Mesendoderm (in vitro differentiated cells): ENCODE measurements at places on chromosomes 1 and 21.
A peak's percentile ranks its signal among the peaks of the same experiment; 100 is the strongest.

DNA sequence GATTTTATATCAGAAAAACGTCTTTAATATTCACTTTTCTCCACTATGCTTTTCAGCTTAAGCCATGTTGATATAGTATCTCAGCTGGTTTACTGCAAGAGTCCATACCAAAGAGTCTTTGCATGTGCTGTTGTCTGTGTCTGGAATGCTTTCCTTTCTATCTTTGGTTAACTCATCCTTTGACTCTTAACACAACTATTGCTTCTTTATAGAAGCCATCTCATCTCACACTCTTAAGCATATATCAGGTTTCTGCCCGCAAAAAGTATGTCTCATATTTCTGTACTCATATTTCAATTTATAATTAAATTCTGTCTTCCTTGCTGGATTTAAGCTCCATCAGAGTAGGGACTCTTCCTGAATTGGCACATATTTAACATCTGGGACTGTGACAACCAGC lies 220.9 kb upstream of the KCNK2 start:
- H3K4me1 ChIP-seq, result no peaks in the 10 kb centered on the region
- H3K27ac ChIP-seq, result no peak overlapping the region
- DNase-seq, result no peak
- no peaks in the 10 kb centered on the region for H3K36me3 ChIP-seq

DNA sequence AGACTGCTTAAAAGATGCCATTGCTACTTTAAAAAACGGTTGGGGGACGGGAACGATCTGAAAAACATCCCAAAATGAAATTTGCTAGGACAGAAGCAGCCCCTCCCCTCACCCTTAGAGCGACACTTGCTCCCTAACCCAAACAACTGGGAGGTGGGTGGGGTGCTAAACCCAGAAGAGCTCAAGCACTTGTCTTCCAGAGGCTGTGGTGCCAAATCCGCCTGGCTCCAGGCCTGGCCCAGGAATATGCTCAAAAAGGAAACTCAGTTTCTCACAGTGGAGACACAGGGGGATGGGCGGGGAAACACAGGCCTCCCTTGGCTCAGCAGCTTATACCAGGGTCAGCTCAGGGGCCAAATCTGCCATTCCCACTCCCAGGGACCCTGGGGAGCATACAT lies 644 bp upstream of the PBXIP1 start:
- no peaks in the 10 kb centered on the region for H3K36me3 ChIP-seq
- peak overlapping the region; percentile 56 for H3K4me3 ChIP-seq
- H3K27ac ChIP-seq, result peak overlapping the region; percentile 62
- peak; percentile 40 for DNase-seq
- peaks cover 11% of the 10 kb centered on the region for H3K4me1 ChIP-seq

DNA sequence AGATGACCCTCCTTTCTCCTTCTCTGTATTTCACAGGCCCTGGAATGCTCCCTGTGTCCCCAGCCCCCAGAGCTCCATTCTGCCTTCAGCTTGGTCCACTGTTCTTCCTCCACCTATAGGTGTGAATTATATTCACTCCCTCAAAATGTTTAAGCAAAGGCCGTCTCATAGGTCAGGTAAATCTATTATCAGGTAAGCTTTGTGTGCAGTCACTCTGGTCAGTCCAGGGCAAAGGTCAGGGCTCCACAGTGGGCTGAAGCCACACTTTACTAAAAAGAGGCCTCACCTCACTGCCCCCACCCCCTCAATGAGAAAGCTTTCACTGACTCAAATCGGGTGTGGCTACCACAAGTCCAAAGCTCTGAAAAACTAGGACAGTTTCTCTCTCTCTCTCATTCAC lies 65.9 kb downstream of the DNTTIP2 start:
- H3K4me1 ChIP-seq, result peaks cover 23% of the 10 kb centered on the region
- H3K4me3 ChIP-seq, result no peak overlapping the region
- H3K27ac ChIP-seq, result no peak overlapping the region
- DNase-seq, result peak; percentile 34
- H3K36me3 ChIP-seq, result no peaks in the 10 kb centered on the region

GRCh38 chr21:45225041-45225740 lies 62.5 kb downstream of the POFUT2 start:
- no peak for DNase-seq
- no peaks in the 10 kb centered on the region for H3K4me1 ChIP-seq
- no peak overlapping the region for H3K27ac ChIP-seq

- no peaks in the 10 kb centered on the region for H3K36me3 ChIP-seq
- H3K27me3 ChIP-seq, result no peaks in the 10 kb centered on the region
- H3K27ac ChIP-seq, result no peak overlapping the region
- peak; percentile 88 for DNase-seq
- H3K4me3 ChIP-seq, result no peak overlapping the region
- peaks cover 2% of the 10 kb centered on the region for H3K4me1 ChIP-seq
Observed at GRCh38 chr1:59057211-59057694, 239.6 kb upstream of the FGGY start.

- peaks cover 5% of the 10 kb centered on the region for H3K4me1 ChIP-seq
- peak overlapping the region; percentile 84 for H3K4me3 ChIP-seq
- no peak for DNase-seq
- no peaks in the 10 kb centered on the region for H3K27me3 ChIP-seq
- H3K27ac ChIP-seq, result no peak overlapping the region
Observed at GRCh38 chr1:233615571-233615970, 1.7 kb downstream of the KCNK1 start.

DNA sequence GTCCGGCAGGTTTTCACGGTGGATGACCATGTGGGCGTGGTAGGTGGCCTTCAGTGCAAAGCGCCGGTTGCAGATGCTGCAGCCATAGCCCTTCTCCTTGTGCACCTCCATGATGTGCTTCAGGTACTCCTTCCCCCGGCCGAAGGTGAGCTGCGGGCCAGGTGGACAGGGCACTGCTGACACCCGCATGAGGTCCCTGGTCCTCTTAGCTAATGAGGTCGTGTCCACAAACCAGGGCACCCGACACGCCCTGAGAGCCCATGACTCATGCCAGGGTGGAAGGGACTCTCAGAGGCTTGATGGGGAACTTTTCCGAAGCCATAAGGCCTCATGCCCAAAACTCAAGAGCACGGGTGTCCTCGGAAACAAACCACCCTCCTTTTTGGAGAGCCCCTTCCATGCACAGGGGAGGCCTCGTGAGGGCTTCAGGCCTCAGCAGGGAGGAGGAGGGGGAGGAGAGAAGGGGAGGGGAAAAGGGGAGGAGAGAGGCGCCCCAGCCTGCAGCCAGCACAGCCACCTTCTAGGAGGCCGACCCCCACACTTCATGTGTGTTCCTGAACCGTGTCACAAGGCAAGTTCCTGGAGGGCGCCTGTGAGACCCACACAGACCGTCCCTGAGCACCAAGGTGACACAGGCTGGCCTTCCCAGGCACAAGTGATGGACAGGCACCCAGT lies 54.4 kb upstream of the RIPK4 start:
- DNase-seq, result no peak
- no peak overlapping the region for H3K27ac ChIP-seq
- no peaks in the 10 kb centered on the region for H3K36me3 ChIP-seq
- H3K27me3 ChIP-seq, result no peaks in the 10 kb centered on the region
- H3K4me1 ChIP-seq, result no peaks in the 10 kb centered on the region

DNA sequence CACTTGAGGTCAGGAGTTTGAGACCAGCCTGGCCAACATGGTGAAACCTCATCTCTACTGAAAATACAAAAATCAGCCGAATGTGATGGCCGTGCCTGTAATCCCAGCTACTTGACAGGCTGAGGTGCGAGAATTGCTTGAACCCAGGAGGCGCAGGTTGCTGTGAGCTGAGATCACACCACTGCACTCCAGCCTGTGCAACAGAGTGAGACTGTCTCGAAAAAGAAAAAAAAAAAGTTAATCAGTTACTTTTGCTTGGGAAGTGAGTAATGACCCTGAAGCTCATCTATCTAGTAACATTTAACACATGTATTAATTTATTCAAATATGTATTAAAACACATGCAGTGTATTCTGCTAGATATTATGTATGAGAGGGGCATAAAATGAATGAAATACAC lies 49.4 kb downstream of the ZNF326 start:
- no peaks in the 10 kb centered on the region for H3K4me1 ChIP-seq
- no peak overlapping the region for H3K27ac ChIP-seq
- H3K4me3 ChIP-seq, result no peak overlapping the region
- DNase-seq, result no peak
- no peaks in the 10 kb centered on the region for H3K27me3 ChIP-seq
- no peaks in the 10 kb centered on the region for H3K36me3 ChIP-seq

GRCh38 chr1:33667386-33668282 lies 195.2 kb downstream of the ZSCAN20 start:
- DNase-seq, result no peak
- H3K4me1 ChIP-seq, result no peaks in the 10 kb centered on the region
- no peak overlapping the region for H3K27ac ChIP-seq
- no peak overlapping the region for H3K4me3 ChIP-seq

- H3K4me1 ChIP-seq, result no peaks in the 10 kb centered on the region
- H3K27ac ChIP-seq, result no peak overlapping the region
- no peaks in the 10 kb centered on the region for H3K36me3 ChIP-seq
- peak overlapping the region; percentile 59 for H3K4me3 ChIP-seq
Observed at GRCh38 chr1:113928187-113928930, 765 bp upstream of the HIPK1 start.

DNA sequence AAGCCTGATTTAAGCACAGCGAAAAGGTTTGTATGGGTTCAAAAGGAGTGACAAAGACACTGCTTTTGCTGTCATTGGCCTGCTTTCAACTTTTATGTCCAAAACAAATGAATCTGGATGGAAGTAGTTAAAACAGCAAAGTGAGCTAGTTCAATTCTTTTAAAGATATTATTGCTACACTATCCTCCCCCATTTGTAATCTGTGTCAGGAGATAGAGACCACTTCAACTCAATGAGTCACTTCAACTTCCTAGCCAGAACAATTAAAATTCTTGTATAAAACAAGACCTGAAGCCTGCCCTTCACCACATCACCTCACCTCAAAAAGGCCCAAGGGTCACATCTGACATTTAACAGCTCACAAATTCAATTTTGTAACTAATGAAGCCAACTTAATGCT lies 364.1 kb upstream of the LYPLAL1 start:
- no peak overlapping the region for H3K27ac ChIP-seq
- H3K4me1 ChIP-seq, result no peaks in the 10 kb centered on the region
- no peak overlapping the region for H3K4me3 ChIP-seq

DNA sequence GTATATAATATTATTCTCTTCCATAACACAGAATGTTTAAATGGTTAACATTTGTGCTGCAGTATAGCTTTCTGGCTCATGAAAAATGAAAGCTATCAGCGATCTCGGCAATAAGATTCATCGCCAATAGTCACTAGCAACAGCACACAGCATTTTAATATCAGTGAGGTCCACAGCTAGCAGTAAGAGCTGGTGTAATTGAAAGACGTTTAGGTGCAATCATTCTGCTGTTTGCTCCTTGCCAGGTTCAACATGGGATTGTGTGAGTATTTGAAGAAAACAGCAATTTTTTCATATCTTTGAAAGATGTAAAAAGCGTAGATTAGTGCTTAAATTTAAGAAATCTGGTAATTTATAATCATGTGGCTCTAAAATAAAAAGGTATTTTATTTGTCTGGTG lies 20.1 kb downstream of the PRKACB start:
- no peaks in the 10 kb centered on the region for H3K36me3 ChIP-seq
- H3K4me3 ChIP-seq, result no peak overlapping the region
- H3K4me1 ChIP-seq, result no peaks in the 10 kb centered on the region
- no peak for DNase-seq
- no peaks in the 10 kb centered on the region for H3K27me3 ChIP-seq
- no peak overlapping the region for H3K27ac ChIP-seq

DNA sequence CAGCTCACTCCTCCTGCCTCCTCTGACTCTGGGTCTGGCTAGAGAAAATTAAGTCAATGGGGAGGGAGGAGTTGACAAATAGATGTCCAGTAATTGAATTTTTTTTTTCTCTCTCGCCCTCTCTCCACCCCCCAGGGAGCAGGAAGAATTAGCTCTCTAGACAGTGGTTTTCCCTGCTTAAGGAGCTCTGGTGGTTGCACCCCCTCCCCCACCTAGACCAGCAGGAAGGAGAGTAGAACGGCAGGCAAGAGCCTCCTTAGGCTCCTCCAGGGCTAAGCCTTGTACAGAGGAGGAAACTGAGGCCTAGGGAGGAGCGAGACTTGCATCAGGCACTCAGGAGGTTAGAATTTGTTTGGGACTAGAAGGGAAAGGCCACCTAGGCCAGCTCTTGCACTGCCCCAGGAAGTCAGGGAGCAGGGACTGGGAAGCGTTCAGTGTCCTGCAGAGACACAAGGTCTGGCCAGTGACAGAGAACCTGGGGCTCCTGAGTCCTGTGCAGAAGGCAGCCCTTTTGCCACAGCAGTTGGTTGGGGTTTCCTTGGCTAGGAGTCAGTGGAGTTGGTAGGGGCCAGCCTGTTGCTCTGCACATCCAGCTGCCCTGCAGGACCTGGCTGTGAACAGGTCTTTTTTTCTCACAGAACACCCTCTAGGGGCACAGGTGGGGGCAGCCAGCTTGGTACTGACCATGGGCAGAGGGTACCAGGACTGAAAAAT lies 49.5 kb upstream of the ACOT11 start:
- H3K36me3 ChIP-seq, result no peaks in the 10 kb centered on the region
- DNase-seq, result peak; percentile 64
- H3K4me3 ChIP-seq, result no peak overlapping the region
- peaks cover 16% of the 10 kb centered on the region for H3K4me1 ChIP-seq

DNA sequence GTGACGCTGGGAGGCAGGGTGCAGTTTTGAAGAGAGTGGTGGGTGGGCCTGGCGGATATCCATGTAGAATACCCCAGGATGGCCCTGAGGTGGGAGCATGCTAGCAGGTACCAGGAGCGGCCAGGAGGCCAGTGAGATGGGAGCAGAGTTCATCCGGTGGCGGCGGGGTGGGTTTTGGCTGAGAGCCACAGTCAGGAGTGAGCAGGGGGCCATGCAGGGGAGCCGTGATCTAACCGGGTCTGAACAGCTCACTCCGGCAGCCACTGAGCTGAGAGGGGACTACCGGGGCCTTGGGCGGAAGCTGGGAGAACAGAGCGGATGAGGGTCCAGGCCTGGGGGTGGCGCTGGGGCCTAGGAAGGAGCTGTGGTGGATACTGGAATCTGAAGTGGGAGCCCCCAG lies 47.6 kb upstream of the LRP8 start:
- no peak overlapping the region for H3K27ac ChIP-seq
- H3K36me3 ChIP-seq, result no peaks in the 10 kb centered on the region
- H3K4me1 ChIP-seq, result peaks cover 16% of the 10 kb centered on the region
- H3K4me3 ChIP-seq, result no peak overlapping the region
- no peak for DNase-seq
- no peaks in the 10 kb centered on the region for H3K27me3 ChIP-seq

DNA sequence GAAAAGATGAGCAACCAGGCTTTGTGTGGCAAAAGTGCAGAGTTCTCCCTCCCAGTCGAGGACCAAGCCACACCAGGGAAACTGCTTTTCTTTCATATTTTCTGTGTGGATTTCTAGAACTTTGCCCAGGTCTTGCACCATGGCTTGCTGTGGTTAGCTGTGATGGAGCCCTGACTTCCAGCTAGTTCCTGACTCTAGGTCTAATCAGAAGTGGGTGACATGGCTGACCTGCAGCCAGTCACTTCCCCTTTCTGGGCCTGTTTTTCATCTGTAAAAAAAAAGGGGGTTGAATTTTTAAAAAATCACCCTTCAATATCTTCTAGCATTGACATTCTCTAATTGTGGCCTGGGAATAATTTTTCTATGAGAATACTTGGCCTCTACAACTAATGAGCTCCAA lies 491.2 kb upstream of the USP24 start:
- no peak overlapping the region for H3K4me3 ChIP-seq
- DNase-seq, result no peak
- no peaks in the 10 kb centered on the region for H3K4me1 ChIP-seq
- H3K36me3 ChIP-seq, result no peaks in the 10 kb centered on the region
- H3K27me3 ChIP-seq, result no peaks in the 10 kb centered on the region

- DNase-seq, result peak; percentile 94
- no peak overlapping the region for H3K27ac ChIP-seq
- no peaks in the 10 kb centered on the region for H3K27me3 ChIP-seq
- peaks cover 3% of the 10 kb centered on the region for H3K36me3 ChIP-seq
Observed at GRCh38 chr1:202861420-202862132, 27.4 kb downstream of the RABIF start.

GRCh38 chr21:37028570-37028969 lies 22.1 kb downstream of the RIPPLY3 start:
- H3K4me1 ChIP-seq, result no peaks in the 10 kb centered on the region
- H3K27me3 ChIP-seq, result no peaks in the 10 kb centered on the region
- H3K36me3 ChIP-seq, result no peaks in the 10 kb centered on the region
- no peak overlapping the region for H3K4me3 ChIP-seq
